ENCODE measurements at places on chromosomes 3 and 15. TPM values are rescaled to one million over a fixed set of nuclear protein-coding genes. Genes with fewer than 3 reads are reported as not detected.

GRCh38 chr15:51971375-51972133 is at the start of gene LEO1:
Gene LEO1 (minus strand): TSS chr15:51971778. CDS start chr15:51971745, 33 bp downstream.
- peak; percentile 92 for DNase-seq

- no peak for DNase-seq
These were observed 556.1 kb downstream of the FGF12 start for GRCh38 chr3:192171213-192171612.

GRCh38 chr15:53829471-53829870 is 70.0 kb upstream of the WDR72 start:
- DNase-seq: no peak

DNA sequence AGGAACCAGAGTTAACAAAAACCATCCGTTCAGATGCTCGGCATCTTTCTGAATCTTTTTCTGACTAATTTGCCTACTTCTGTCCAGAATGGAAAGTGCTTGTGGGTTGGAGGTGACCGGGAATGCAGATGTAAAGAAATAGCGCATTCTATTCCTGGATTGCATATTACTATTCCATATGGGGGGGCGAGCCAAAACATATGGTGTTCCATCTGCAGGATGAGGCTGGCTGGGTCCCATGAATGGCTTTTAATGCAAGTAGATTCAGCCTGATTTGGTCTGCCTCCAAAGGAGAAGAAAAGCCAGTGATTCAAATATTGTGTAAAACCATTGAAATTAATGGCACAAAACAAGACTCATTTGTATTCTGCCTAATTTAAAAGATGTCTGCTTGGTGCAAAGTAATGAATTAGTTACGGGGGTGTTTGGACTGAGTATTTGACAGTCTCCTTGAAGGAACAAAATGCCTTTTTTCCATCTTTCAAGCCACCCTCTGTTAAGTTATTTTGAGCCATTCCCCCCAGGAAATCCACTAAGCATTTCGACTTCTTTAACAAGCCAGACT is 99.0 kb downstream of the ST8SIA2 start:
- no peak for DNase-seq

DNA sequence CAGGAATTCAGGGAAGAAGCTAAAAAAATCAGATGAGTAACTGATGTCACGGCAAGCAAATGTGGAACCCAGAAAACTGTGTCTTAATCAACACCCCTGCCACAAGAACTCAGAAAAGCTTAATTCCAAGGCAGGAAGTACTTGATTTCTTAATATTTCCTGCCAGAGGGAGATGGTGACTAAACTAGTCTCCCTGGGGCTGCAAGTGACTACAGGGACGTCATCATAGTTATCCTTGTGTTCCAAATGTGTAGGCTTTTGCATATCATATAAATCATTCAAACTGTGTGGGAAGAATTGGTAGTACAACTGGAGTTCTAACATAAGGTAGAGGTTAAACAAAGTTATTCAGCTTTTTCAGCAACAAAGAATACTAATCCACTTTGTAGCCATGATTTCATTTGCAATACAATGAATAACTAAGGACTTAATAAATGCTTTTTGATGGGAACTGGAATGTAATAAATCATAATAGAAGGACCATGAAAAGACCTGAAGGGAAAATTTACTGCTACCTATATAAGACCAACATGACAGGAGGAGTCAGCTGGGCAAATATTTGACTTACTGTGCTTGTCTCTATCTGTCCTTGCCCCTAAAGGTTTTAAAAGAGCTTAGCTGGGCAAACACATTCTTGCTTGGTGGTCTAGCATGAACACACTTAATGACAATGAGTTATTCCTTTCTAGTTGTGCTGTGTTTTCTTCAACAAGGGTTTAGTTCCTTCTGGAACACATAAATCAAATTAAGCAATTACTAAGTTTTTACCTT is 76.0 kb upstream of the NECTIN3 start:
- DNase-seq: no peak

GRCh38 chr3:114383875-114384557 is 90.2 kb downstream of the TIGIT start:
- DNase-seq: peak; percentile 73

- DNase-seq: no peak
These were observed 262.8 kb downstream of the SLCO3A1 start for GRCh38 chr15:92116330-92116729.

DNA sequence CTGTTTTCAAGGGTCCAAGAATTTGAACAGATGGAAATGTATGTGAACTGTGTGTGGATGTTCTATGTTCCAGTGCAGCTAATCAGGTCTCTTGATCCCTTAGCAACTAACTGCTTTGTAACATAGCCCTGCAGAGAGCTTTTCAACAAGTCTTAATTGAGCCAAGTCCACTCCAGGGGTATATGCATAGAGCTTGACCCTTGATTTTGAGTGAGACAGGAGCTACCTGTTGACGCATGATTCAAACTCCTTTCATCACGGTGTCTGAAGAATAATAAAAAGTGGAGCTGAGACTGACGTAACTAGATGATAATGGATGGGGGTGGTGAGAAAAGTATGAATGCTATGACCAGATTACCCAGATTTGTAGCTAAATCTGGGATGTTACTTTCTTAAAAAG is 93.3 kb upstream of the CCDC54 start:
- no peak for DNase-seq

DNA sequence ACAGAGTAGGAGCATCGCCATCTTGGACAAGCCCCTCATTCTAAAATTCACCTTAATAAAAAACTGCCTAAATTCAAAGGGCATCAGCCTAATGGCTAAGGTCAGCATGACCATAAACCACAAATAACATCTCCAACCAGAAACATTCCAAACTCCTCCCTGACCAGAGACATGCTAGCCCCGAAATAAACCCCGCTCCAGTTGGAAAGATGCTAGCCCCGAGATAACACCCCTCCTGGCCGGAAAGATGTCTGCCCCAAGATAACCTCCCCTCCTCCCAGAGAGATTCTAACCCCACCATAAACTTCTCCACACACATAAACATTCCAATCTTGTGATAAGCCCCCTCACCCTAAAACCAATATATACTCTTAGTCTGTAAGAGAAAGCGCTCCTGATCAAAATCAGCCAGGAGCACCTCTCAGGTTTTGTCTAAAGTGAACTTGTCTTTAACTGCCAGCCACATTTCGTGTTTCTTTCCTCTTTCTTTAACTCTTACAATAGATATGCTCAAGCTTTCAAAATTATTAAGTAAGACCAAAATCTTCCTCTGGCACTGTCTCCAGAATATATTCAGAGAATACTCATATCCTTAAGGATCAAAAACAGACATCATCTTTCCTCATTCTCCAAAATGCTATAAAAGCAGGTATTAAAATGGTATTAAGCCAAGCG is 104.1 kb downstream of the GSK3B start:
- DNase-seq: no peak

DNA sequence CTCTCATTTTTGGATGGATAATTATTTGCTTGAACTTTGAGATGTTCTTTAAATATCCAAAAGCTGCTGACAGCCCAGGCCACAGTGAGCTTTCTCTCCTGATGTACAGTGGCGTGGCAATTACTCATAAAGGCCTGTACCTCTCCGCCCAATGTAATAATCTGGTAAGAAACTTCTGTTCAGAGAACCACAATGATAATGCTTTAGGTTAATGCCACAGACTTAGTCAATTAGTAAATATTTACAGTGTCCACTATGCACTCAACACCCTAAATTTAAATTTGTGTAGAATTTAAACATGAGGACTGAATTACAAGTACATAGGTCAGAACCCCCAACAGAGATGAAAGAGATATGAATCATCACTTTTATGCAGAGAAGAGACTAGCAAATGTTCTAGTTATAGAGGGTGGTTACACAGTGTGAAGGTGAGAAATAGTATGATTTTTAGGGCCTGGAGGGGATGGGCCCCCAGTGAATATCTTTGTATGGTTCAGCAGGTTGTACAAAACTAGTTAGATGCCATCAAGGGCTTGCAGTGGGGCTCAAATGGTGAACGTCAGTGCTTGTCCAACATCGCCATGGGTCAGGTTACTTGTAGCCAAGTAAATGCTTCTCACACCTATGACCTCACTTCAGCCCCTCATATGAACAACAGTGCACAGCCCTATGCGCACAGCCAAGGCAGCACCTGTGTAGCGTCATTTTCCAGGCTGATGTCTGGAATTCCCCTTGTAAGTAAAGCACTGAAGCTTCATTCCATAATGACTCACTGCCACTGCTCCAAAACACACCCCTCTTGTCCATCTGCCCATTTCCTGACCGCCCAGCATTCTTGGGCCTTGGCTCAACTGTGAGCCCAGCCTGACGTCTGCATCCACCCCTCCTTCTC is 13.3 kb downstream of the ABHD2 start:
- no peak for DNase-seq

- no peak for DNase-seq
These were observed 68.1 kb downstream of the NOX5 start for GRCh38 chr15:69082554-69082953.

GRCh38 chr3:37032961-37033360 is 39.6 kb downstream of the MLH1 start:
- DNase-seq: no peak

GRCh38 chr3:195865752-195866151 is 42.6 kb downstream of the TNK2 start:
- DNase-seq: no peak

DNA sequence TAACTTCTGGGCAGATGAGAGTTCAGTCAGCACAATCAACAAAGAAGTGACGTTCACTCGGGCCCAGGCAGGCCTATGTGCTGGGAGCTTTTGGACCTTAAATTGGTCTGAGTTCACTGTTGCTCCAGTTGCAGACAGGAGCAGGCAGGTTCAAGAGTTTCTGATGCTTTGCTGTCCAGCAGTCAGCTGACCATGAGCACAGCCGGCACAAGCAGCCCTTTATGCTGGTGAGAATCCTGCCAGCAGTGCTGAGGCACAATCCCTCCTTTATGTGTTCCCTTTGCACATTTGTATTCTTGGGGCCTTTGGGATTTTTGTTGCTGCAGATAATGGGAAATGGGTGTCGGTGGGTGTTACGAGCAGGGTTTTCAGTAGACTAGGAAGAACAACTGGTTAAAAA is 81.2 kb upstream of the GOLGA8J start:
- no peak for DNase-seq

- no peak for DNase-seq
These were observed 11.6 kb upstream of the PIK3CB start for GRCh38 chr3:138846262-138846791.

GRCh38 chr3:175355801-175356335 is 496.7 kb downstream of the NAALADL2 start:
- DNase-seq: no peak

The CX3CR1 gene
- total RNA-seq: 5.5 TPM

The GRIP2 gene
- total RNA-seq: 0.35 TPM

The IL16 gene
- total RNA-seq: 200 TPM

The TM4SF18 gene
- total RNA-seq: not detected

The SLC9C1 gene
- total RNA-seq: not detected

The SHISA5 gene
- total RNA-seq: 337 TPM

The P2RY1 gene
- total RNA-seq: 0.10 TPM

The KNG1 gene
- total RNA-seq: not detected

The MESP1 gene
- total RNA-seq: 3.5 TPM

The CFAP100 gene
- not detected for total RNA-seq

The SNX22 gene
- 0.55 TPM for total RNA-seq

The PYGO1 gene
- total RNA-seq: not detected

The PCSK6 gene
- 0.53 TPM for total RNA-seq

The CPOX gene
- total RNA-seq: 75.9 TPM

The GOLGA8G gene
- not detected for total RNA-seq

The WDR93 gene
- total RNA-seq: not detected

All from activated CD4-positive, alpha-beta memory T cell treated with anti-CD3 and anti-CD28 coated beads, Interleukin-2, amount 10 ng/mL, durations not matched to agents 7 days and 5 days (primary cell).